ENCODE measurements at places on chromosomes 5 and 9. TPM values are rescaled to one million over a fixed set of nuclear protein-coding genes. Genes with fewer than 3 reads are reported as not detected.

DNA sequence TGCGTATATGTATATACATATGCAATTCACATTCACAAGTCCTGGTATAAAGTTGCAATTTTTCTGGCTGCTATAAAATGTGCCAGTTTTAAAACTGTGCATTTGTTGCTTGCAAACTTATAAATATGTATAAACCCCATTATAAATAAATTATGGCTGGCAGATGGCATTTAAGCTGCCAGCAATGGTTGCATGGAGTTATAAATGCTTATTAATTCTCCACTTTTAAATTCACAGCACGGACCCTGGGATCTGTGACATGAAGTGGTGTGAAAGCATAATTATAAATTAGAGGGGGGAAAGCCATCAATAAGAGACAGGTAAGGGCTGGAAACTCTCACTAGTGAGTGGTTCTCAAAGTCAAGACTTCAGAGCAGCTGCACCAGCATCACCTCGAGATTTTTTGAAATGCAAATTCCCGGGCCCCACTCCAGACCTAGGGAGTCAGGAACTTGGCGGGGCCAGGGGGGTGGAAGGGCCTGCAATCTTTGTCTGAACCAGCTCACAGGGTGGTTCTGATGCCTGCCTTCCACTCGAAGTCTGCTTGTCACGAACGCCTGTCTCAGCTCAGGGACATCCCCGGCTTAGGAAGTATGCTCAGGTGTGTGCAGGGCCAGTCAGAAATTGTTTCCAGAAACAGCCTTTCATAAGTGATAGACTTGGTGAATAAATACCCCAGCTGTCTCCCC lies 16.9 kb downstream of the S1PR3 start:
- no peak for DNase-seq

GRCh38 chr5:91207248-91207647 lies 175.9 kb downstream of the ARRDC3 start:
- DNase-seq: no peak

- no peak for DNase-seq
These were observed 72.2 kb downstream of the SLC12A2 start for GRCh38 chr5:128155776-128156175.

DNA sequence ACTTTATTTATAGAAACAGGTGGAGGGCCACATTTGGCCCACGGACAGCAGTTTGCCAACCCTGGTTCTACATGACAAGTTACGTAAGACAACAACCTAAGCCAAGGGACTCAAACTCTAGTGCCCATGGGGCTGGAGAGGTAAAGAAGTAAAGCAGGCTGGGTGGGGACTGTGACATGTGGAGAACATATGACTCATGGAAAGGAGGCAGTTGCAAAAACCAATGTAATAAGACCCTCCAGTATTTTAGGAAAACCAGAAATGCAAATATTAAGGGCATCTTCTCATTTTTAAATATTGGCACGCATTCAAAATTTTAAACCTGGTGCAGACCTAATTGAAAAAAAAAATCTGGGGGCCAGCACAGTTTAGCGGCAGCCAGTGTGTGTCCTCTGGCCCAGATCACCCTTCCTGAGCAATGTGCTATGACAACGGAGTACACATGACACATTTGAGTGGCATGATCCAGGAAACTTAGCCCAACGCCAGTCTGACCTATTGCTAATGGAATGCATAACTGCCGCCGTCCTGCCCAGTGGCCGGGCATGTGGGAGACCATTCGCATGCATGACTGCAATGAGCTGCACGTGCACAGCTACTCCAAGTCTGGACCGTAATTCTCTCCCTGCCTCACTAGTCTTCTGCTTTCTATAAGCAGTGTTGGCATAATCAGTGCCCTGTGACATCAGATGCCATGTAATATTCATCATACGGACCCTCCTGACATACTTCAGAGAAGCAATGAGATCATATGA lies 97.2 kb downstream of the SH3TC2 start:
- DNase-seq: peak; percentile 88

GRCh38 chr9:125749287-125749935 lies 2.2 kb downstream of the PBX3 start:
- no peak for DNase-seq

GRCh38 chr9:563200-563599 lies 278.3 kb upstream of the DMRT1 start:
- no peak for DNase-seq

DNA sequence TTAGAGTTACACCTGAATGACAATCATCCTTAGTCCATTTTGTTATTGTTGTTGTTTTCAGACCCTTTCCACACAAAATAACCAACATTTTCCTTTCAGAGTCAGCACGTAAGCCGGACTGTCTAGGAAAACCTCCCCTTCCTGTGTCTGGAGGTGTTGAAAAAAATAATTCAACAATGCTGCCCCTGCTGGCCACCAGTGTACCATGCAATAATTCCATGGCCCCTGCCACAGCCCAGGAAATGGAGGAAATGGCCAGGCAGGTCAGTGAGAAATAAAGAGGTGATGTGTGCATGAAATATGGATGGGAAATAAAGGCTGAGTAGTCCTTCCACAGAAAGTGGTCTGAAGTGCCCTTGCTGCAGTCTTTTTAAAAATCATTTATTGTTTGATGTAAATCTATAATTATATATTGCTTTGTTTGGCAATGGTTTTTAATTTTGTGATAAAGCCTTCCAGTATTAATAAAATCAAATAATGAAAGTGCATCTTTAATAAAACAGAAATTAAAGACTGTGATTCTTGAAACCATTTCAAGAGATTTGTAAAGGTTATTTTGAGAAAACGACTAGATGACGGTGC lies 152.8 kb upstream of the PAPPA start:
- DNase-seq: no peak

- DNase-seq: no peak
These were observed 107.4 kb downstream of the SVEP1 start for GRCh38 chr9:110472111-110472510.

DNA sequence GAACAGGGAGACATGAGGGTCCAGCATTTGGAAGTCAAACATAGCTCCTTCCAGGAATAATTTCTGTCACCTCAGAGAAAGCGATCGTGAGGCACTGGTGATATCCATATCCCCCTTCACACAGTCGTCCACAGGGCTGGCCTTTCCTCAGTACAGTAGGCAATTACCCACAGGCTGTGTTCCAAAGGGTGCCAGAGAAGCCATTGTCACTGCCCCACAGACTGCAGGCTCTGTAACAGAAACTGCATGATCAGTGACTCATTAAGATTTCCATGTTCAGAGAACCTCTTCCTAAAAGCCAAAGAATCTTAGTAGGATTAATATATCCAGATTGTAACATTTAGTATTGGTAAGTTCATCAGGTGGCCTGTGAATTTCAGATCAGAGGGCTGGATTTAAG lies 127.6 kb downstream of the RPS23 start:
- DNase-seq: no peak

DNA sequence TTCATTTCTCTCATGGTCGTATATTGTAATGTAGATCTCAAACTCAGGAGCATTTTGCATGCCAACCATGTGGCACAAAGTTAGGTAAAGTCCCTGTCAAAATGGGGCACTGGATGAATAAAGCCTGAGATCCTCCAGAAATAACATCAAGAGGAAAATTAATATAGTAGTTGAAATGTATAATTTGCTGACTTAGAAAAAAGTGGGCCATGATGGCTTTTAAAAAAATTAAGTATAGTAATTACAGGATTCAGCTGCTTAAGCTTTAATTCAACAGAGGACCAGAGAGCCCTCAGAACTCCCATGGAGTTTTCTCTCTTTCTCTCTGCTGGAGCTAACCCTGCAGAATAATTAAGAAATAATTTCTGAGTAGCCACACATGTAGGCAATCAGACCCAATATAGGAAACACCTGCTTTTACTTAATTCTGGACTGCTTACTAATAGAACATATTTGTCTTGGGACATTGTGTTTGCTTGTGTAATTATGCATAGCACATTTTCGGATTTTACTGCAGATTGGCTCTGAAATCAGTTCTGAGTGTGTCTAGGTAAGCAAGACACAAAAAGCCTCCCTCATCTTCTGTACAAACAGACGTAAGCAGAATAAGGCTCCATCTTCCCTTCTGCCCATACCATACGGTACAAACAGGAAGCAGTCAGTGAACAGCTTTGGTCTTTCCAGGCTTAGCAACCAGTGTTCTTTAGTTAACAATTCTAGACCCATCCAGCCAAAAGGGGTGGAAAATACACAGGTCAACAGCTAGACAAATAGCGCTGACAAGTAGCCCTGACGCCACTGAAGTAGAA lies 26.5 kb upstream of the PCSK1 start:
- no peak for DNase-seq

DNA sequence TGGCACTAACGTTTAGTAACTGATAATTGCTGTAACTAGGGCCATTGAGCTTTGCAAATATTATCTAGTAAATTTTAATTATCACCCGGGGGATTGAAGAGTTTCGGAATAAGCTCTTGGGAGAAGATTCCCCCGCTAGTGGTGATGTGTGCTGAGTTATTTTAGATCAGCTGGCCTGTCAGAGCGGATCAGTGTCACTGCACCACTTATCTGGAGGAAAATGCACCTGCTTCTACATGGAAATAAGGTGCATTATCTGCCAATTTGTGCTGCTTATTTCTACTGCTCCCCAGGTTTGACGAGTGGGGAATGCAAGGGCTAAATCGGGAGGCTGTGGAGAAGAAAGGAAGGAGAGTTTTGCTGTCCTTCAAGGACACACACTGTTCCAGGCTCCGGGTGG lies 518.6 kb downstream of the TLE4 start:
- no peak for DNase-seq

The FOXD4L6 gene
- total RNA-seq: not detected

The CYLC2 gene
- total RNA-seq: not detected

The NR2F1-AS1 gene
- 8.7 TPM for total RNA-seq

The DMXL1 gene
- 67.6 TPM for total RNA-seq

The FGF18 gene
- total RNA-seq: 1.6 TPM

The SHOC1 gene
- total RNA-seq: not detected
